ENCODE measurements at places on chromosomes 2 and 18.

DNA sequence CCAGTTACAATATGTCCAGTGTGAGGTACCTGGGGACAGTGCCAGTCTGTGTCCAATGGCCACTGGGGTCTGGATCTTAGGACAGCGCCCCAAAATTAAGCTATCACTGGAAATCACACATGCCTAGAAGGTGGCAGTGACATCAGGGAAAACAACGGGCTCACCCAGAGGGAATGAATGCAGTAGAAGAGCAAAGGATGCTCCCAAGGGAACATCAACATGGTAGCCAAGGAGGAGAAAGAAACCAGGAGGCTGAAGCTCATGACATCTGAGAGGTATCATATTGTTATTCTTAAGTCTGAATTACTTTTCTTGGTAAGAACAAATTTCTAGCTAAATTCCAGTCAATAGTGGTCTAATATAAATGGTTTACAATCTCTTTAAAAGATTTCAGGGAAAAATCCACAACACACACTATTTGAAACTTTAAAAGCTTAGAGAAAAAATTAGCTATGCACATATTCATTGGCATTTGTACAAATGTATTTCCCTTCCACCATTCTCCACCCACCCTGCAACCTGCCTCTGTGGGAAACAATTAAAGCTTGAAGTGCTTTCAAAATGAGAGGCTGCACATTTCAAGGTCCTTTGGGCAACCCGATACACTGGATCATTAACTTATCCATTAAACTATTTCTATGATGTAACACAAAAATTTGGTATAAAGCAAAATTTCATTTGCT is 55.5 kb downstream of the SIGLEC15 start:
- no peak for DNase-seq

DNA sequence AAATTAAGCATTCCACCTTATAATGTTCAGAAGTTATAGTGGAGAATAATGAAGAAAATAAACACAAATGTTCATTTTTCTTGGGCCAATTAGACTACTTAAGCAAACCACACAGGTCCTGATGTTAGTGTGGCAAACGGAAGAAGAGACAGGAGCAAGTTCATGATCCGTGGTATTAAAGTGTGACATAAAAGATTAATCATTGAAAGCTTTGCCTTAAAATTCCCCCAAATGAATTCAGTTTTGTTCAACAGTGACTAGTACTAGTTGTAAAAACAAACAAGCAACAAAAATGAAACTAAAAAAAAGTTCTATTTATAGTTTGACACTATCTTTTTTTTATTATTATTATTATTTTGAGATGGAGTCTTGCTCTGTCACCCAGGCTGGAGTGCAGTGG is 73.7 kb downstream of the RFTN2 start:
- DNase-seq: no peak

DNA sequence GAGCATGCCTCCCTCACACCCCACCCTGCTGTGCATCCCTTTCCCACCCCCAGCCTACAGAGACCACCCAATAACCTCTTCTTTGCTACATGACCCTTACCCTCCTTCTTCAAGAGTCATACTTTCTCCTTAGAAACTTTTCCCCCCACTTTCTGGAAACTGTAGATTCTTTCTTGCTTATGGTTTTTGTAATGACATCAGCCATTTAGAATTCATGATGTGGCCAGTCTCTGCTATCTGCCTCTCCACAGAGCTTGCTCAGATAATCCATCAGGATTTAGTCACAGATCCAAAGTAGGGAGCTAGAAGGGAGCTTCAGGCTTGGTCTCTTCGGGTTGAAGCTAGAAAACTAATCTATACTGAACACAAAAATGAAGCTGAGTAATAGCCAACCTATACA is 36.5 kb downstream of the GALM start:
- peak; percentile 96 for DNase-seq

DNA sequence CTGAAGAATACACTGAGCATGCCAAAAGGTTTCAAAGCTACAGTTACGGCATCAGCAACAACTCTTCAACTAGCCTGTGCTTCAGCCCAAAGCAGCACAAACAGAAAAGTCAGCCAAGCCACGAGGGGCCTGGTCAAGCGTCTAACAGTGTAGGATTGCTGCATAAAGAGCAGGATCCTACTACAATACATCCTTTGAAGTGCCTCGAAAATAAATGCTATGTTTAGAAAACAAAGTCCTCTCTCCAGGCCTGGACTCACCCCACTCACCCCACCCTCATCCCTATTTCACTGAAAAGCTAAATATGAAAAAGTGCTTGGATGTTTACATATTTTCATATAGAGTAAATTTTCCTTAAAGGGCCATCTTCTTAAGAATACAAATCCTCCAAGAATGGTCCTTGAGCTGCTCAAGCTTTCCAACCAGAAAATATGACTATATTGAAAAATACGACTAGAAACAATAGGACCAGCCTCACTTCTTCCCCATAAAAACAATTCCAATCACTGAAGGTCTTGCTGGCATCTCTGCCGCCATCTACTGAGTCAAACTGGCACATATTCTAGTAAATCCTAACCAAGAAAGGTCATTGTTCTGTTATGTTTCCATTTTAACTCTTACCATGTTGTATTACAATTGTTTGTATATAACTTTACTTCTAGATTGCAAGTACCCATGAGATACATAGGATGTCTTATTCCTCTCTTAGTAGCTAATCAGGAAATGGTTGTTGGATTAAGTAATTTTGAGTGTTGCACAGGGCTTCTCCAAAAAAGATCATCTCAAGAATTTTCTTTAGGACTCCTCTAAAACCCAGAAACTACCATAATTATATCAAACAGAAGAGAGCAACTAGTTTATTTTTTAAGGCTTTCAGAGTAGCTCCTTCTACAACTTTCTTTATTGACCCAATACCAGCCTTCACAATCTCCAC is 63.6 kb downstream of the CLHC1 start:
- peak; percentile 86 for DNase-seq

- DNase-seq: peak; percentile 37
These were observed 8.4 kb upstream of the NMI start for GRCh38 chr2:151297882-151298281.

- DNase-seq: no peak
These were observed 111.9 kb downstream of the PDCL3 start for GRCh38 chr2:100674666-100675065.

DNA sequence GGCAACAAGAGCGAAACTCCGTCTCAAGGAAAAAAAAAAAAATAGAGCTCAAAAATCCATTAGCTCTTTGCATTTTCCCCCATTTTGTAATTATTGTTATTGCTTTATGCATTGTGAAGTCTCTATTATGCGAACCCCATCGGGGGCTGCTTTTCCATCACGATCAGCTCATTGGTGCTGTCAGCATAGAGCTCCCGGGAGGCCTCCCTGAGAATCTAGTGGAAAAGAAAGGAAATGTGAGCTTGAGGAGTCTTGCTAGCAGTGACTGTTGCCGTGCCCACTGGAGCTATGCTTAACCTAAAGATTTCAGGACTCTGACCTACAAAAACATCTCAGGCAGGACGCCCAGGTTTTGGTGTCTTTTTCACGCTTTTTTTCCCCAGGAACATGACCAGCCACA is 102.6 kb upstream of the NDUFV2 start:
- no peak for DNase-seq

DNA sequence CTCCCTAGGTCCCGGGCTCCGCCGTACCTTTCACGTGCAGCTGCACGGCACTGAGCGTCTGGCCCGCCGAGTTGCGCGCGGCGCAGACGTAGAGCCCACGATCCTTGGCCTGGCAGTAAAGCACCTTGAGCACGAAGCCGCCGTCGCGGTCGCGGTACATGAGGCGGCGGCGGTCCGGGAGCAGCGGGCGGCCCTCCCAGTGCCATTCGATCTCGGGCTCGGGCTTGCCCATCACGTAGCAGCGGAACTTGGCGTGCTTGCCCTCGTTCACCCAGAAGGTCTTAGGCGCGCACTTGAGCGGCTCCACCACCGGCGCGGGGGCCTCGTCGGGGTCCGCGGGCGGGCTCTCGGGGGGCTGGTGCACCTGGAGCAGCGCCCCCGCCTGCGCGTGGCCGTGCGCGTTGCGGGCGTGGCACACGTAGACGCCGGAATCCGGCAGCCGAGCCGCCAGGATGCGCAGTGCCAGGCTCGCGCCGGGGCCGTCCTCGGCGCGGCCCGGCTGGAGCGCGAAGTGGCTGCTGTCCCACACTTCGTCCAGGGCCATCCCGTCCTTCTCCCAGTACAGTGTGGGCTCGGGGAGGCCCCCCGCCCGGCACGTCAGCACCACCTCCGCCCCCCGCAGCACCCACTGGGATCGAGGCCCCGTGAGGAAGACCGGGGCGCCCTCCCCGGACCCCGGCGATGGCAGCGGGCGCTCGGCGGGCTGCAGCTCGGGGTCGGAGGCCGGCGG is 980 bp downstream of the OBSL1 start:
- DNase-seq: peak; percentile 53

Data from ELR (cell line).